ENCODE measurements at places on chromosomes 16 and 17.

- no peak for DNase-seq
These were observed 49.9 kb downstream of the RBFOX1 start for GRCh38 chr16:7382521-7382920.

DNA sequence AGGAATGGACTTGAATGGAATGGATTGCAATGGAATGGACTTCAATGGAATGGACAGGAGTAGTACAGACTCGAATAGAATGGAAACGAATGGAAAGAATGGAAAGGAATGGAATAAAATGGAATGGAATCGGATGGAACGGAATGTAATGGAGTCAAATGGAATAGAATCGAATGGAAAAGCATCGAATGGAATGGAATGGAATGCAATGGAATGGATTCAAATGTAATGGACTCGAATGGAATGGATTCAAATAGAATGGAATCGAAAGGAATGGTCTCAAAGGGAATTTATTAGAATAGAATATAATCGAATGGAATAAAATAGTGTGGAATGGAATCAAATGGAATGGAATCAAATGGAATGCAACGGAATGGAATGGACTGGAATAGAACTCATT, 484.9 kb upstream of the WSB1 start:
- no peak for DNase-seq

GRCh38 chr17:74309902-74310301, 16.1 kb upstream of the KIF19 start:
- no peak for DNase-seq

DNA sequence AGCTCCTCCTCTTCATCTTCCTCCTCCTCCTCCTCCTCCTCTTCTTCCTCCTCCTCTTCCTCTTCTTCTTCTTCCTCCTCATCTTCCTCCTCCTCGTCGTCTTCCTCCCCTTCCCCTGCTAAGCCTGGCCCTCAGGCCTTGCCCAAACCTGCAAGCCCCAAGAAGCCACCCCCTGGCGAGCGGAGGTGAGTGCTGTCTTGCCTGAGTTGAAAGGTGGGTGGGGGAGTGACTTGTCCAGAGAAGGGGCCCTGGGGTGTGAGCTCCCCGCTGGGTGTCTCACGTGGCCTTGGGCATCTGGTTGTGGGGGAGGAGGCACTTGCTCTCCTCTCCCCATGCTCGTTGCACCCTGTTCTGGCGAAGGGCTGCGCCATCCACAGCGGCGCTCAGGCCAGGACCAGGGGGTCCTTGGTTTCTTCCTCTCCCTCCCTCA, 8.0 kb downstream of the ELOB start:
- DNase-seq, result no peak

DNA sequence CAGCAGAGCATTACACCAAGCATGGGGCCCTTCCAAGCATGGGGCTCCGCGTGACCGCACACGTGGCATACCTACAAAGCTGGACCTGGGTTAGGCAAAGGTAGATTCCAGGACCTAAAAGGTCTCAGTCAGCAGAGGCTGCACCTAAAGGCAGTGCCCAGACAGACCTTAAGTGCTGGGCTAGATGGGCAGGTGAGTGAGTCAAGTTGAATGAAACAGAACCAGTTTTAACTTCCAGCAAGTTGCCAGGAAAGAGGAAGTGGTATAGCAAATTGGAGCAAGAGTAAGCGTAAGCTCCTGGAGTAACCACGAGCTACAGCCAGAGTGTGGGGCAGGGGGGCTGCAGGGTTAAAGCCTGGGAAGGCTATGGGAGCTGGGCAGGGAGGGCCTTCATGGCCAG, 49.5 kb downstream of the SRCIN1 start:
- DNase-seq, result no peak

- DNase-seq, result no peak
These were observed 4.0 kb downstream of the CBFA2T3 start for GRCh38 chr16:88973007-88973410.

GRCh38 chr17:36510636-36511035, 24.0 kb downstream of the MYO19 start:
- no peak for DNase-seq

DNA sequence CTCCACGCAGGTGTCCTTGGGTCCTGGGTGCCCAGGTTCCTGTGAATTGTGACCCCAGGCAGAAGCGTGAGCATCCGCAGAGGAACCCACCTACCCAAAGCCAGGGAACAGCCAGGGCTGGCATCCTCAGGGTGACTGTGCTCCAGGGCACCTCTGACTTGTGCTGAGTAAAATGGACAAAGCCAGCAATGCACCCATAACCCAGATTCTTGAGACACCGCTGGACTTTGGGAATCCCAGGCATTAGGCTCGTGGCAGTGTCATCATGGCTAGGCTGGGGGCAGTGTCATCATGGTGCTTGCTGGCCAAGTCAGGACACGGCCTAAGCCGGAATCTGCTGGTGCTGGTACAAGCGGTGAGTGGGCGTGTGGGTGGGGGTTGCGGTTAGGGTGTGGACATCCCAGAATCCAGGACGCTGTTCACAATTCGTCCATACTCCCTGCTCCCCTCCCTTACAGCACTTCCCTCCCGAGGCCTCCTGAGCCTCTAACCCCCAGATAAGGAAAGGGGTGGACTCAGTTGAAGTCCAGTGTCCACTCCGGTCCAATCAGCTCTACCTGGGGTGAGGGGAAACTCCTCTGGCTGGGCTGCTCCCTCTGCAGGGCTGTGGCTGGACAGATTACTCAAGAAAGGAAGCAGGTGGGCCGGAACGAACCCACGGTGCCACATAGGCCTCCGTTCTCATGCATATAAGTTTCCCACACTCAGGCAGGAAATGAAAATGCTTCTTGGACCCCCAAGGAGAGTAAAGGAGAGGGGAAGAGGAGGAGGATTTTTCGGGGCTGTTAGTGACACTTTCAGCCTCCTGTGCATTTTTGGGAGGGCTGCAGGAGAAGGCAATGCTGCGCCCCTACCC, 138.9 kb downstream of the SEC14L1 start:
- DNase-seq, result no peak

DNA sequence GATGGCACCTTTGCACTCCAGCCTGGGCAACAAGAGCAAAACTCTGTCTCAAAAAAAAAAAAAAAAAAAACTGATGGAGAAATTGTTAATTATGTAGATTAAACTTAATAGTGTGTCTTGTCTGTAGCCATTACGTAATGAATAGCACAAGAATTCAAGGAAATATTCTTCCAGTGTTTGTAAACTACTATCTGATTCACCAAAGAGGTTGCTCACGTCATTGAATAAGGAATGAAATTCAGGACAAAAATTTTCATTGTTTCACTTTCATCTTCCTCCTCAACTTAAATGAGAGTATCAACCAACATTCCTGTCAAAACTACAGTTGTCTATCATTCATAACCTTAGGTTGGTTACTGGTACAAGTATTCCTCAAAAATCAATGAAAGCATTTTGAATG, 30.7 kb upstream of the MYO18A start:
- DNase-seq, result no peak

DNA sequence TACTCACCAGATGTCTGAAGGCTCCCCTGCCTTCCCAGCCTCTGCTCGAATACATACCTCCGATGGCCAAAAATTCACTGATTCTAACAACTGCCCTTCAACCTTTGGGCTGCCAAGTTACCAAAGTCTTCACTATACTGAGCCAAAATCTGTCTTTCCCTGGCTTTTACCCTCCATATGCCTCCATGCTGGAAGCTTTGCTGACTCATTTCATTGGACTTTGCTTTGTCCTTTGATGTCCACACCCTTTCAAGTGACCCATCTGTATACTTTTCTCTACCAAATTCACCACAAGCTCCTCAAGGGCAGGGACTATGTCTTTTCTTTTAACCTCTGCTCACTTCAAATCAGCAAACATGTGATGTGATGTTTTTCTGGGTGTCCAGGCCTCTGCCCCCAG, 21.0 kb upstream of the MTMR4 start:
- DNase-seq, result no peak

DNA sequence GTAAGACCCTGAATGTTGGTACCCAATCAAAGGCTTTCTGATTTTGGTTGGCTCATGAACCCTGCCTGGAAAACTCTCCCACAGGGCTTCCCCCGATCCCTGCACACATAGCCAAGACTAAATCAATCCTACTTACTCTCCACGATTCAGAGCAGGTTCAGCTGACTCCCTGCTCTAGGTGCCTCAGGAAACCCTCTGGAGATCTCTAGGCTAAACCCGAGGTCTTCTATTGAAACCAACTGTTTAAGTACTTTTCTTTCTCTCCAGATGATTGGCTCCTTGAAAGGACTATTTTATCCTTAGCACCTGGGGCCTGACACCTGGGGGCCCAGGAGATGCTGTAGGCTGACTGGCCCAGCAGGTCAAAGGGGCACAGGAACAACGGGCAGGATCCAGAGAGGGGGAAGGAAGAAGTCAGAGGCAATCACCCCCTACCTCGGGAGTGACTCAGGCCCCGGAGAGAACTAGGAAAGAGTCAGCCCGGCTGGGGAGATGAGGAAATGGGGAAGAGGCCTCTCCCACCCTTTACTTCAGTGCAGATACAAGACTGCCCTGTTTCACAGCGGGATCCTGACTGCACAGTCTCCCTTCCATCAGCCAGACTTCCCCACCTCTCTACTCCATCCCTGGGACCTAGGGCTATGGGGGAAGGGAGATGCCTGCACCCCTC, 2.0 kb downstream of the TBC1D10B start:
- DNase-seq, result no peak

- DNase-seq, result no peak
These were observed 45.7 kb downstream of the OMG start for GRCh38 chr17:31251105-31251969.

- DNase-seq, result no peak
These were observed 4.2 kb downstream of the MTSS2 start for GRCh38 chr16:70681382-70682238.

GRCh38 chr17:282000-282911, 70.4 kb downstream of the RPH3AL start:
- DNase-seq, result no peak

DNA sequence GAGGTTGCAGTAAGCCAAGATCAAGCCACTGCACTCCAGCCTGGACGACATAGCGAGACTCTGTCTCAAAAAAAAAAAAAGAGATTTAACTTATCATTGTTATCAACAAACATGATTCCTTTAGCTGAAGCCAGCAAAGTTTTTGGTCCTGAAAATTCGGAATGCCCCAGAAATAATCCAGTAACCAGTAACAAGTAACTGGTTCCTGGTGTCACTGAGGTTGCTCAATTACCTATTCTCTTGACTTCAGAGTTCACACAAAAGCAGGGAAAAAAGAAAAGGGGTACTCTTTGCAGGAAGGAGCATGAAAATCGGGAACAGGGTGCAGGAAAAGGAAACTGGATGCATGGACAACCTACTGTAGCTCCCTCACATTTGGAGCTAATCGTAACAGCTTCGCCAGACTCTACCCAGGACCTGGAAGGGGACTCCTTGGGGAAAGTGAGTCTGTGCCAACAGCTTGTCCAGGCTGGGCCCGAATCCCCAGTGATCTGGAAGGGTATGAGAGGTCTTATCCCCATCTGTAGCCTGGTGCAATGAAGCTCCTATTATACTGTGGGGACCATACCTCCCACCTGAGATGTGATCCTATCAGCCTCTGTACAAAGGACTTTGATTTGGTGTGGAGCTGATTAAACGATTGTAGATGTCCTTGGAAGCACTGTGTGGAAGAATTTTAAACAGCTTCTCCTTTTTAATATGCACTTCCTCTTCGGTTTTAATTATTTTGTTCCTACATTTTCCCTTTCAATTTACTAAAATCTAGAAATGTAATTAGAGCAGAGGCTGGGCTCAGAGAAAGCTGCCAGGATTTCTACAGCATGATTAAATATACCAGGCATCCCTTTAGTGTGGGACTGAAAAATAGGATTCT, 3.4 kb upstream of the SPOP start:
- DNase-seq, result no peak

GRCh38 chr17:34220045-34220751, 34.9 kb upstream of the CCL2 start:
- no peak for DNase-seq

DNA sequence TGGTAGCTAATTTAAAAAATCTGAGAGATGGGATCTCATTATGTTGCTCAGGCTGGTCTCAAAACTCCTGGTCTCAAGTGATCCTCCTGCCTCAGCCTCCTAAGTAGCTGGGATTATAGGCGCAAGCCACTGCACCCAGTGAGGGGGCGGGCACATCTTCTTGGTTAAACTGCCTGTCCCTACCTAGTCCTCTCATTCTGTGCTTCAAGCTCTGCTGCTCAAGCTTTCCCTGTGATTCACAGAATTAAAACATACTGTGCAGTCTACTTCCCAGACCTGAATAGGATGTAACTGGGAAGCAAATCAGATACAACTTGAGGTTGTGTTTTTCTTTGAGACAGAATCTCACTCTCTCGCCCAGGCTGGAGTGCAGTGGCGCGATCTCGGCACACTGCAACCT, 2.3 kb downstream of the MRPL38 start:
- no peak for DNase-seq

GRCh38 chr17:55023626-55024025, 55.1 kb downstream of the STXBP4 start:
- DNase-seq, result no peak

GRCh38 chr16:57485916-57486857, at the start of gene DOK4:
Gene DOK4, minus strand, starts transcription at chr16:57486493. Its CDS starts 6,986 bp downstream, at chr16:57479507.
- peak; percentile 19 for DNase-seq

- no peak for DNase-seq
These were observed 316.3 kb downstream of the SEC14L1 start for GRCh38 chr17:77456951-77457548.

DNA sequence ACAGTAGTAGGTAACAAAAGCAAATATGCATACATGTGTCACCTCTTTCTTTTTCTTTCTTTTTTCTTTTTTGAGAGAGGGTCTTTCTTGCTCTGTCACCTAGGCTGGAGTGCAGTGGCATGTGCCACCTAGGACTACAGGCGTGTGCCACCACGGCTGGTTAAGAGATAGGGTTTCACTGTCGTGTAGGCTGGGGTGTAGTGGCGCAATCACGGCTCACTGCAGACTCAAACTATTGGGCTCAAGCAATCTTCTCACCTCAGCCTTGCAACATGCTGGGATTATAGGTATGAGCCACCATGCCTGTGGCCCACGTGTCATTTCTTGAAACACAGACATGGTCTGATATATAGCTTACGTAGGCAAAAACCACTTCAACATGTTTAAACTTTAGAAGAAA, 397.7 kb upstream of the PMFBP1 start:
- no peak for DNase-seq

GRCh38 chr17:9209781-9210370, 188.6 kb downstream of the NTN1 start:
- no peak for DNase-seq

DNA sequence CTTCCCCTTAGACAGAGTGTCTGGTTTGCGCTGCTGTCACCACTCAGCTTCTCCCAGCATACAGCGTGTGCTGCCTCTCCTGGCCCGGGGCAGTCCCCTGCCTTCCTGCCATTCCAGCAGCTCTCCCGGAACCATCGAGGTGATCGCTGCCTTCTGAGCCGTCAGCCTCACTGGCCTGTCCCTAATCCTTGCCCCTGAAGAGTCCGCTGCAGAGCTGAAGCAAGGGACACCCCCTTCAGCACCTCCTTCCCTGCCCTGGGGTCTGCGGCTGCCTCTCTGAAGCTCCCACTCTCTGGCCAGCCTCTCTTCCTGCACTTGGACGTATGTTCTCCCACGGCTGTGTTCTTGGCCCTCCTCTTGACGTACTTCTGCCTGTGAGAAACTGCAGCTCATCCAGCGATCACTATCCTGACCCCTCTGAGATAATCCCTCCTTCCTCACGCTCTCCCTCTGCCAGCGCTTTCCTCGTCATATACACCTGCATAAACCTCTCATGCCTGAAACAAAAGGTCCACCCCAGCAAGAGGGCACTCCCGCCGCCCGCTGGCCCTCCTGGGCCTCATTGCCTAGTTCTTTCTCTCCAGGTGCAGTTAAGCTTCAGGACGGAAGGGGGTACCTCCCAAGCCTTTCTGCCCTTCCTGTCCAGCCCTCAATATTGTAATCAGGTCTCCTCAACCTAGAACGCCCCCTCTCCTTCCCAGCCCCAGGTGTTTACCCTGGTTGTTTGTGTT, 220.6 kb upstream of the CHMP6 start:
- DNase-seq, result no peak
